ENCODE measurements at places on chromosomes 6 and 20.

GRCh38 chr6:32252331-32253009 lies 28.6 kb upstream of the NOTCH4 start:
- no peak for DNase-seq

- no peak for DNase-seq
These were observed 34.9 kb downstream of the RNF24 start for GRCh38 chr20:3980260-3981131.

DNA sequence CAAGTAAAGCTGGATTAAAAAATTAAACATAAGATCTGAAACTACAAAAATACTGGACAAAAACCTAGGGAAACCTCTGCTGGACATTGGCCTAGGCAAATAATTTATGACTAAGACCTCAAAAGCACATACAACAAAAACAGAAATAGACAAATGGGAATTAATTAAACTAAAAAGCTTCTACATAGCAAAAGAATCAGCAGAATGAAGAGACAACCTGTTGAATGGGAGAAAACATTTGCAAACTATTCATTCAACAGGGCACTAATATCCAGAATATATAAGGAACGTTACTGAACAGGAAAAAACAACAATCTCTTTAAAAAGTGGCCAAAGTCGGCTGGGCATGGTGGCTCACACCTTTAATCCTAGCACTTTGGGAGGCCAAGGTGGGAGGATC lies 6.8 kb upstream of the GINM1 start:
- DNase-seq = no peak

DNA sequence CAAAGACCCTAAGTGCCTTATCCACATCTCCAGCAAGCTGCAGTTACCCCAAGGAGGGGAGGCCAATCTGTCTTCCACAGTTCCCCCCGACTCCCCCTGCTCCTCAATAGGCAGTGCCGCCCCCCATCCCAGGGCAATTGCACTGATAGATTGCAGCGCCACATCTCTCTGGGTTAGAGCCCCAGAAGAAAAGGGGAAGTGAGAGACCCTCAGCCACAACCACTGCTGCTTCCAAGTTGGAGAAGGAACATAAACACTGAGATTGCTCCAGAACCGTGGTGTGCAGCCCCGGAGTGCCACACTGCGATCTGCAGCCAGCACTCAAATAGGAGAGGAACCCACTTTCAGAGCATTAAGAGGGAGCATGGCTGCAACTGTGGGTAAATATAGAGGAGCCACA lies 101.5 kb downstream of the RWDD2A start:
- DNase-seq = no peak

DNA sequence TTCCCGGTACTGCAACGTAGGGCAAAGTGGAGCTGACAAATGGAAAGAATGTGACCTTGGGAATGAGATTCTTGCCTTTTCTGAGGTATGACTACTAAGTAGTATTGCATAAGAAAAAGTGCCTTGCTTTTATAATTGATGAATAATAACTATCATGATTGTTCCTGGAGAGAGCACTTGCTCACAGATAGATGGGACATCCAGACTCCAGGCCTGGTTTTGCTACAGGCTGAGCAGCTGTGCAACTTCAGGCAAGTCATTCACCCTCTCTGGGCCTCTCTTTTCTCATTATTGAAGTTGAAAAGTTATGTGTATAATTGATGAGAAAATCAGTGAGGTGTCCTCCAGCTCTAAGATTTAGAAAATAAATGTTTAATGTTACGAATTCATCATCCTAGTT lies 53.6 kb upstream of the MBOAT1 start:
- no peak for DNase-seq

All from NCI-H526 treated with DMSO at 0.1 percent for 48 hours (cell line).